Brain microvascular endothelial cell (primary cell): ENCODE measurements at places on chromosomes 2 and 18.
A peak's percentile ranks its signal among the peaks of the same experiment; 100 is the strongest.

- DNase-seq: no peak
These were observed 3.8 kb downstream of the SAG start for GRCh38 chr2:233311241-233311926.

- no peak for DNase-seq
These were observed 30.7 kb downstream of the INO80C start for GRCh38 chr18:35466815-35467623.

GRCh38 chr2:114005110-114005783, 115.4 kb downstream of the ACTR3 start:
- no peak for DNase-seq

DNA sequence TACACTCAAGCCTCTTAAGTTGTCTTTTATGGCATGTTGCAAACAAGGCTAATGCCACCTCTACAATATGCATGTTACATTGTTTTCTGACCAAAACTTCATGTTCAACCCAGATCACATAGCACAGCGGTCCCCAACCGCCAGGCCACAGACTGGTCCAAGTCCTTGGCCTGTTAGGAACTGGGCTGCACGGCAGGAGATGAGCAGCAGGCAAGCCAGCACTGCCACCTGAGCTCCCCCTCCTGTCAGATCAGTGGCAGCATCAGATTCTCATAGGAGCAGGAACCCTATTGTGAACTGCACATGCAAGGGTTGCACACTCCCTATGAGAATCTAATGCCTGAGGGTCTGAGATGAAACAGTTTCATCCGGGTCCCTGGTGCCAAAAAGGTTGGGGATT, 324.8 kb upstream of the CHAC2 start:
- no peak for DNase-seq

- DNase-seq: no peak
These were observed 10.8 kb upstream of the MYO1B start for GRCh38 chr2:191234376-191234775.

DNA sequence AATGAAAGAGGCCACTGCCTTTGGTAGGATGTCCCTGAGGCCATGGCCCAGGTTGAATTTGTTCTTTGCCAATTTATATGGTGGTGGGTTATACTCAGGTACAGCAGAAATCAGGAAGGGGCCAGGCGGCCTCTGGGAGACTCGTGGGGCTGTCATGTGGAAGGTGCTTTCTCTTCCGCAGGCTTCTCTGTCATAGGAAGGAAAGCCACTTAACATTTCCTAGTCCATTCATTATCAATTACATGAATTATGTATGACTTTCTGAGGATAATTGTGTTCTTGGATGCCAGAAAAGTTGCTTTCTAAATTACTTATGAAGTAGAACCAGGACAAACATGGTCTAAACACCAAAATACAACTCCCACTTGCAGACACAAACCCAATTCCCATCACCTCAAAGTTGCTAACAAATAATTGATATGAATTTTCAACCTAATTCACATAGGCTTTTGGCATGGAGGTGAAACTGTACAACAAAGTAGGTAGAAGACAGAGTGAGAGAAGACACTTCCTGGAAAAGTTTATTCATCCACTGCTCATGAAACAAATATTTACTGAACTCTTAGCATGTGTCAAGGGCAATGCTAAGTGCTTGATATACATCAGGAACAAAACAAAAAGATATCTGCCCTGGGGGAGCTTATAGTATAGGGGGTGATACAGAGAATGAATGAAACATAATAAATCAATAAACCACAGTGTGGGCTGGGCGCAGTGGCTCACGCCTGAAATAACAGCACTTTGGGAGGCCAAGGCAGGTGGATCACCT, 50.5 kb upstream of the CHMP1B start:
- no peak for DNase-seq

GRCh38 chr2:159214325-159214865, 72.1 kb downstream of the WDSUB1 start:
- no peak for DNase-seq

DNA sequence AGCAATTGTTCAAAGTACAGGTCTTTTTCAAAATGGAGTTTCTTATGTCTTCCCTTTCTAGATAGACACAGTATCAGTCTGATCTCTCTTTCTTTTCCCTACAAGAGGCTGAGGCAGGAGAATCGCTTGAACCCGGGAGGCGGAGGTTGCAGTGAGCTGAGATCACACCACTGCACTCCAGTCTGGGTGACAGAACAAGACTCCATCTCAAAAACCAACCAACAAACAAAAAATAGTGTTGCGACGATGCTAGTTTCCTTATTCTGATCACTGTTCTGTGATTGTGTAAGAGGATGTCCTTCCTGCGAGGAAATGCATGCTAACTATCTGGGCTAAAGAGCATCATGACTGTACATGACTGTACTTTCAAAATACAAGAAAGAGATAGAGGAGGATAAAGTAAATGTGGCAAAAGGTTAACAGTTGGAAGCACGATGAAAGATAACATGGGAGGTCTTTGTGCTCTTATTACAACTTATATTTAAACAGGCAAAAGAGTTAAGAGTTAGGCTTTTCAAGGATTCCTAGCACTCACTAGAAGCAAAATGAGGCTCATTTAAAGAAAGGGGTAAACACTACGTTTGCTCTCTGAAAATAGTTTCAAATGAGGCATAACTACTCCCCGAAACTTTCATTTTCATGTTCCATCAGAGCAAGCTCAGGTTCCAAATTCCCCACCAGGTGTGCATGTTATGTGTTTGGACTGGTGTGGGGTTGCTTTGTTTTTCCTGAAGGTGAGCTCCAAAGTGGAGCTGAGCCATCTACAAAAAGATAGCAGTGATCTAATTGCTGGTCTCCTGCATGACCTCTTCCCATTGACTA, 23.8 kb downstream of the SOWAHC start:
- DNase-seq: peak; percentile 32

DNA sequence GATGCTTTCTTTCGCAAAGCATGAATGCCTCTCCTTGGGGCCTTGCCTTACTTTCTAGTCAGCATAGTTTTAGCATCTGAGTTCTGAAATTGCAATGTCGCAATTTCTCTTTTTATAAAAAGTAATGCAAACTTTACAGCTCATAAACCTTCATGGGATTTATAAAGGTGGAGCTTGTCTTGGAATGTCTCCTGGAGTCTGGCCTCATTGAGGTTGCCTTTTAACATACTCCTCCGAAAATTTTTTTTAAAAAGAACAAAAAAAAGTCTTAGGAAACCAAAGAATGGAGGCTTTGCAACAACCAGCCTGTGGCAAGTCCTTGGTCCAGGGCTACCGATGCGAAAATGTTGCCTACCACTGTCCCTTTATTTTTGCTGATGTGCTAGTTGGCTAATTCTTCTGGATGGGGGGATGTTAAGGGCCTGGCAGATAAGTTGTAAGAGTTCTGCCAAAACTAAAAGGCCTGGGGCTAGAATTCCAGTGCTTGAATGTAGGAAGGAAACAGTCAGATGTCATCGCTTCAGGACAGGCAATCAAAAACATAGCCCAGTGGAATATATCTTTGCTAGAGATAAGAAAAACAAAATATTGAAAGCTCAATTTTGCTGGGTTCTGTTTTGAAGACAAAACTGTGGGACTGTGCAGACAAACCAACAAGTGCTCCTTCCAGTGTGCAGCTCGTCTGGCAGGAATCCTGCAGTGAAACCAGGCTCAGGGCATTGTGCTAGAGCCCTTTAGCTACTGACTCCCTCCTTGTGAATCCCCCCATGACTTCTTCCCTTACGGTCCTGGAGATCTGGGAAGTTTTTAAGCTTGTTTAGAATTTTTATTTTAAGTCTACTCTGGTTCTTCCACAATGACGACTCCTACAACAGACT, 213.0 kb downstream of the PIEZO2 start:
- DNase-seq: no peak

DNA sequence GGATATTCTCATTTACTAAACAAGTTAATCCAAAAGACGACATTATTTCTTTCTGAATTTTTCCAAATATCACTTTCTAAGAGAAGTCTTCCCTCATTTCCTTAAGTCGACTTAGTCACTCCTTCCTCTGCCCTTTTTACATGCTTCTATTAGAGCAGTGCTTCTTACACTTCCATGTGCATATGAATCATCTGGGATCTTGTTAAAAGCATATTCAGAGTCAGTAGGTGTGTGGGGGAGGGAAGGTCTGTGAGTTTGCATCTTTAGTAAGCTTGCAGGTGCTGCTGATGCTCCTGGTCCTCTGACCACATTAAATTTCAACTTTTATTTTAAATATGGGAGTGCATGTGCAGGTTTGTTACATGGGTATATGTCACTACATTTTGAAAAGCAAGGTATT, 582.6 kb downstream of the NRXN1 start:
- DNase-seq: no peak

DNA sequence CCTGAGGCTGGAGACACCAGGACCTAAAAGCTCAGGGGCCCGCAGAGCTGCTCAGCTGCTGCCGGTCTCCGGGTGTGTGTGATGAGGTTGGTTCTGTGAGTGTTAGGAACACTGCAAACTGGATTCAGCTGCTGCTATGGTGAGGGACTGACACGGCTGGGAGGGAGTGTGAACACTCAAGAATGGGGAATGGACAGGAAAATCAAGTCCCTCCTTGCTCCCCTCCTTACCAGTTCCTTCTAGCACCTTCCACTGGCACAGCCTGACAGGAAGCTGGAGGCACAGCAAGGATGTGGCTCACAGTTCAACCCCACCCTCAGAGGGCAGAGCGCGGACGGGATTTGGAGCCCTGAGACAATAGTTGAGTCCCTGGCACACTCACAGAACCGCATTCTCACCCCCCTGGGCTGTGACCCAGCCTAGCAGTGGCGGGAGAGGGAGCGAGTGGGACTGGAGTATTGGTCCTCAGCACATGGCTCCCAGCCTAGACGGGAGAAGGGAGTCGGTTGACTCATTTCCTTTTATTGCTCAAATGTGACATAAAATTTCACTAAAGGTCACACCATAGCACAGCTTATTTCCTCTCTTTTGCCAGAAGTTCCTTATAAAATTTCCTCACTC, 42.5 kb downstream of the LRRC30 start:
- peak; percentile 63 for DNase-seq

DNA sequence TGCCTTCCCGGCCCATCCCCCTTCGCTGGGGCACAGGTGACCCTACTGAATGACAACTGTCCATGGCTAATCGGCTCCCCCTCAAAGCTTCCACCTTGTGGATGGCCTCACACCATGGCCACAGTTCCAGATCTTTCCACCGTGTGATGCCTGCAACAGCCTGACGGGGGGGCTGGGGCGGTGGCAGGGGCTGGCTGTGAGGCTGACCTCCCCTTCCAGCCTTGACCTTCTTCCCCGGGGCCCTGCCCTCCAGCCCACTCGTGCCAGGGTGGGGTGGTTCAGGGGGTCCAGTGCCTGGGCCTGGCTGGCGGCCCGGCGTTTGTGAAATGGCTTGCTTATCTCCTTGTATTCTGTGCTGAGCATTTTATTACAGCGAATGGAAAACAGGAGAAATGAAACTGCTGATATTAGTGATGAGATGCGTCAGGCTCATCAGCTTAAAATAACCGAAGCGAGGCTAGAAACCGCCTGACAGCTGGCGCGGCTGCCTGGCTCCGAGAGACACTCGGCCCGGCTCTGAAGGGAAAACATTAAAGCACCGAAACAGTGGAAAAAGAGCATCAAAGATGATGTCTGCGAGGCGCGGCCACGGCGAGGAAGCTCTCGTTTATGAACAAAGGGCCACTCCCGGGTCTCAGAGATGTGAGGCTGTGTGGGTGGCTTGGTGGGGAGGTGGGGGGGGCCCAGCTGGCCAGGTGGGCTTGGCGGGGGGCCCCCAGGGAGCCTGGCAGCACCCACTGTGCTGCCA, 916 bp upstream of the PDCD1 start:
- no peak for DNase-seq

DNA sequence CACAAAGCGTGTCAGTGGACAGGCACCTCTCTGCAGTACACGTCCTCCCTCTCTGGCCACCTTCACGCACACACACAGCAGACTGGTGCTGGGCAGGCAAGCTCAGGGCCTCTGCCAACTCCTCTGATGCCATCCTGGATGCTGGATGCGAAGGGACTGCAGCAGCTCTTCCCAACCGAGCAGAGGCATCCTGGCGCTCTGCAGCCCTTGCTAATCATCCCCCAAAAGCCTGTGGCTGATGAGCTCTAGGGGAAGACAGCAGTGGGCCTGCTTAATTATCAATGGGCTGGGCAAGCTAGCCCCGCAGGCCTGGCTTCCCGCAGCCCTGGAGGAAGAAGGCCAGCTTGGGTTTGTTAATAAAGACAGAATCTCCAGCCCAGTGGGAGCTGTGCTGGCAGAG, 71.3 kb upstream of the TEX51 start:
- DNase-seq: no peak

GRCh38 chr2:173934895-173935294, 30.3 kb downstream of the SP3 start:
- no peak for DNase-seq

DNA sequence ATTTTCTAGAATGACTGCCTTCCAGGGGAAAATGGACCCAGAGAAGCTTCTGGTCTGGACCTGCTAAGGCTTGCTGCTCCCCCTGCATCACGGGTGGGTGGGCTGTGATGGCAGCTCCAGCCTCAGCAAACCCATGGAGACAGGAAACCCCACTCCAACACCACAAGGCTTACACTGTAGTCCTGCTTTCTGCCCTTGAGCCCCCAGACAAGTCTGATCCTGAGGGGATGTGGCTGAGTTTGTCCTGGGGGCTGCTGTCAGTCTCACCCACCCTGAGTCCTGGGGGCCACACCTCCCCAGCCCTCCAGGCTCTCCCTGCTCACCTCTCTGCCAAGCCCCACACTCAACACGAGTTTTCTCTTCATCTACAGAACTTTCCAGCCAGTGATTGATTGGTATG, 279.4 kb downstream of the EIPR1 start:
- DNase-seq: no peak

DNA sequence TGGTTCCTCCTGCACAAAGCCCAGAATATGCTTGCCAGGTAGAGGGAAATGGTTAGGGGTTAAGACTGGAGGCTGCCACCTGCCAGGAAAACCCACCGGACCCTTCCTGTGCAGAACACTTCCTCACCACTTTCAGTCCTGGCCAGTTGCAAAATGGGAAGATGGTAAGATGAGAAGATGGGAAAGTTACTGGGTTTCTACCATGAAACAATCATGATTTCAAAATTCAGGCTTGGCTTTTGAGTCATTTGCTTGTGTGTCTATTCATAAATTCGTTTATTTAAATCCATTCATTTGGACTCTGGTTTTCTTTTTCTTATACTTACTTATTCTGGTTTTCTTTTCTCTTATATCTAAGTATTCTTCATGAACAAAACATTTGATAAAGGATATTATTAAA, 7.2 kb downstream of the BMP10 start:
- DNase-seq: no peak

GRCh38 chr2:106292627-106293026, 98.5 kb upstream of the UXS1 start:
- DNase-seq: no peak

DNA sequence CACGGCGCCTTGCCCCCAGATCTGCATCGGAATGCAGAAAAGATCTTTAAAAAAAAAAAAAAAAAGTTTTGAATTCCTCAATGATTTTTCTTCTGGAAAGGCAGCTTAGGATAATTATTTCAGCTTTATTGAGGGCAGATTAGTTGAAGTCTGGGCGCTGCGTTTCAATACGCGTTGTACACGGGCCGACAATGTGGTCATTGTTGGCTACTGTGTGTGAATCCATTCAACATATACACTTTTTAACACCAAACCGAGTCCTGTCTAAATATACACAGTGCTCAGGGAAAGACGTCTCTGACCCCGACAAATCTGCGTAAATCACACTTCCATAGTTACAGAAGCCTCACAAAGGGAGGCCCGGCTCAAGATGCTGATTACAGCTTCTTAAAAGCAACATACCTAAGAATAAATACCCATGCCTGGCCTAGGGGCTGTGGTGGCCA, 1.4 kb upstream of the SIX3 start:
- no peak for DNase-seq
